ENCODE measurements at places on chromosomes 6 and 20.

GRCh38 chr6:31821301-31822035 is 6.1 kb upstream of the HSPA1B start:
- peak; percentile 86 for DNase-seq

DNA sequence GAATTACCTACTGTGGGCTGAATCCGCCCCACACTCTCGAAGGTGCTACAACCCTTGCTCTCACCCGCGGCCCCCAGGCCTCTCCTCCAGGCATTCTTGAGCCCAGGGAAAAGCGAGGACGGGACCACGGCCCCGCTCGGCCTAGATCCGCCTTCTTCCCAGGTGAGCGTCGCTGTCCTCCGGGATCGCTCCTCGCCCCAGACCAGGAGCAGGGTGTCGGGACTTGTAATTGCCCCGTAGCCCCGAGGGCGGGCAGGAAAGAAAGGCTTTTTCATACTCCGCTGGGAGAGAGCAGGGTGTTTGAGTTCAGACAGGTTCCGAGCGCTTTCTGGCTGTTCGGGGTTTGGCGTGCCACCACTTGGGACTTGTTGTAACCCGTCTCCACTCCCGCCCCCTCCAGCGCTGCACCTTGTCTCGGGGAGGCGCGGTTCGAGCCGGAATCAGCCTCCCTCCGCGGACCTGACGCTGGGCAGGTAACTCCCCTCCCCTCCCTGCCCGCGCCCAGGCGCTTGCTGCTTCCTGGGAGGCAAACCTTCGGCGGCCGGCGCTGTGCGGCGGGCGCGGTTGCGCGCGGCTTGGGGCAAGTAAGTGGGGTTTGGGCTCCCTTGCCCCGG is at the start of gene FAM83B:
TSS of gene FAM83B (plus strand) at position 529 of the 614 bp plus-strand sequence. CDS start 23,476 bp downstream, outside the sequence.
- peak; percentile 94 for DNase-seq

GRCh38 chr20:16351415-16351814 is 221.8 kb downstream of the KIF16B start:
- DNase-seq: no peak

DNA sequence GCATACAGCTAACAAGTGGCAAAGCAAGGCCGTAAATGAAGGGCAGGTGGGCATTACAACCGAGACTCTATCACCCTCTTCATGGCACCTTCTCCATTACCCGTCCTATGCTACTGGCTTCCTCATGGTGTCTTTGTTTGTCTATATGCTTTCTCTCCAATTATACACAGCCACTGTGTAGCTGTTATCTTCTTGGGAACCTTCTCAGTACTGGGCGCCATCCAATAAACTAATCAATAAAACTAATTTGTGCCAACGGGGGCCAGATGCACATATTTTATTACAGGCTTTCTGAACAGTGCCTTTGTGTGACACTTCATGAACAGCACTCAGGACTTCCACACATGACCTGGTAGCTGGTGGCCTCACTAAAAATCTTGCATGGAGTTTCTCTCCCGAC is 149.8 kb upstream of the PCSK2 start:
- no peak for DNase-seq

DNA sequence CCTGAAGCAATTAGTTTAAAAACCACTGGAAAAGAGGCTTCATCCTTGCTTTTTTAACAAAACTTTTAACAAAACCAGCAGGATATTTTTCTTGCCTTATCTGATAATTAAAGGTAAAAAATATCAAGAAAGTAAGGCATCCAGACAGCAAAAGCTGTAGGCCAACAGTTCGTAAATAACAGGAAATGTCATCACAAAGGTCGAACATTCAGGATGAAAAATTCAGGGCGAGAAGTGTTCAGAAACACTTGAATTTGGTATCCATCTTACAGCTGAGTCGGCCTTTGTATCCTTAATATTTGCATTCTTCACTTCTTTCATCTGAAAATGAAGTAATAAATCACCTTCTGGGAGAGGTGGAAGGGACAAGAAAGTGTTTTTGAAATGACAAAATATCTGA is 8.2 kb upstream of the FILIP1 start:
- DNase-seq: no peak

GRCh38 chr20:21161926-21162325 is 36.0 kb downstream of the KIZ start:
- no peak for DNase-seq

GRCh38 chr6:19668710-19669109 is 168.5 kb upstream of the ID4 start:
- DNase-seq: no peak

DNA sequence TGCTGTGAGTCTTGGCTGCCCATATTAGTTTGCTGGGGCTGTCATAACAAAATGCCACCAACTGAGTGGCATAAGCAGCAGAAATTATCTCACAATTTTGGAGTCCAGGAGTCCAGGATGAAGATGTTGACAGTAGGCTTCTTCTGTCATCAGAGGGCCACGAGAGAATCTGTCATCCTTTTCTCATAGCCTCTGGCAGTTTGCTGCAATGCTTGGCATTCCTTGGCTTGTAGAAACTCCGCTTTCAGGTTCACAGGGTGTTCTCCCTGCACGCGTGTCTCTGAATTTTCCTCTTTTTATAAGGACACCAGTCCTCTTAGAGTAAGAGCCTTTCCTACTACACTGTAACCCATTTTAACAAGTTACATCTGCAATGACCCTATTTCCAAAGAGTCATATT is 838.4 kb downstream of the TFAP2A start:
- no peak for DNase-seq

- DNase-seq: no peak
Measured at GRCh38 chr20:31256959-31257358, 505 bp upstream of the DEFB115 start.

DNA sequence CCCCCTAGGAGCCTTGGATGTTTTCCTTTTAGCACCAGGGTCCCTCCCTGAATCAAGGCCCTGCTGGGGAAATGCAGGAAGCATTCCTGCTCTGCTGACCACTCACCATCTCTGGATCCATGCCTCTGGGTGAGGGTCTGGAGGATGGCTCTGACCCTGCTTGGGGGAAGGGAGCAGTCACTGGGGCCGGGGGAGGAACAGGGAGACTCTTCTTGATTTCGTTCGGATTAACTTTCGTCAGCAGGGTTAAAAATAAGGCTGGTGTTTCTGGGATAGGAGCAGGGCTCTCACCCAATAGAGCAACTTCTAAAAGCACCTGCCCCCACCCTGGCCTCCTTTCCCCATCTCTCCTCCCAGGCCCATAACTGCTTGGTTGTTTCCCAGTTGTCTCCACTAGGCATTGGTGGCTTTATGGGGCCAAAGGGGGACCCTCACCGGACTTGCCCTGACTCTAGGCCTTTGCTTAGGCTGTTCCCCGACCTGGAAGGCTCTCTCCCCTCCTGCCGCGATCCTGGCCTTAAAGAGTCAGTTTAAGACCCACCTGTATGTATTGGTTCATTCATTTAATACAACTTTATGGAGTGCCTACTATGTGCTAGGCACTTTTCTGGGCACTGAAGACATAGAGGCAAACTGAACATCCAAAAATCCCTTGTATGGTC is 63.0 kb downstream of the JPH2 start:
- DNase-seq: no peak

- DNase-seq: no peak
Measured at GRCh38 chr20:24805456-24806238, 143.4 kb upstream of the CST7 start.

DNA sequence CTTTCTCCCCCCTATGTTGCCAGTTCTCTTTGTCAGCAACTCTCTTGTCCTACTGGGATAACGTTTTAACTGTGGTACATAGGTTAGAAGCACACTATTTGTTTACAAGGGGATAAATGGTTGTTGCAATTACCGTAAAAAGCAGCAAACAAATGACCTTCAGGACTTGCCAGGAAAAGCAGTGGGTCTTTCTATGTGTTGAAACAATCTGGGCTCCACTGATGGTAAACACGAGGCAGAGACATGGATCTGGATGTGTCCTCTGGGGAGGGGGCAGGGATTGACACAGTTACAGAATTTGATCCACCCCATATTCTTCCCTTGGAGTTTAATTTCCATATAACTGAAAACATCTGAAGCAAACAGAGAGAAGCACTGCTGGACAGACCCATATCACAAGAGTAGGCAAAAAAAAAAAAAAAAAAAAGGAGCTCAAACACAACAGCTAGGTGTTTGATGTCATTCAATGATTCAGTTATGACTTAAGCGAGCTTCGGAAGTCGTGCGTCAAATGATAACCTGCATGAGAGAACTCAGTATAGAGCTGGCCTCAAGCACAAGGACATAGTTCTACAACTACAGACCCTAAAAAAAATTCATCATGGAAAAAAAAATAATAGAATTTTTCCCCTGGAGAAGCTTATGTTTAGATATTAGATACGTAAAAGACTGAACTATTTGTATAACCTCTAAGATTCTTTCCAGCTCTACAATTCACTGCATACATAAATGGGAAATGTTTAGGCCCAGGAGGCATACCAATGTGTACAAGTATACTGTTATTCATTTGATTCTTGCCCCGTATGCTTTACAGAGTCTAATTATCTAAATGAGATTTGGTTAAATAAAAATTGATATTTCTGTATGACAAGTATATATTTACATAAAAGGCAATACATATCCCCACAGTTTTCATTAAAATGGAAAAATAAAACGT is 127.7 kb downstream of the ALDH8A1 start:
- DNase-seq: no peak

DNA sequence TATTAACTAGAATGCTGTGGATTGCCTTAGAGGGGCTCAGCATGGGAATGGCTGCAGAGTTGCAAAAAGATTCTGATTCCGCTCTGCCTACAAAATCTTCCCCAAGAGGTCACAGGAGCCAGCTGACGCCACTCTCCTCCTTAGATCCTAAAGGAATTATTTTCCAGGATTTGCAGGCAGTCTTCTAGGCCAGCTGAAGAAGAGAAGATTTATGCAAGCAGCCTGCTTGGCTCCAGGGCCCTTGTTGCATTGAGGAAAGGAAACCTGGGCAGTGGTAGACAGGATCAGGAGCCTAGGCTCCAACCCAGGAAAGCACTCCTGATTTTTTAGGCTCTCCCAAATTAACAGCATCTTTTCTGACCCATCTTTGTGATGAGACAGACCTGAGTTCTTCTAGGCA is 245.8 kb downstream of the PKHD1 start:
- DNase-seq: peak; percentile 67
